Left lobe of liver (tissue), 2 donors: ENCODE measurements at places on chromosomes 4 and X. TPM values are rescaled to one million over a fixed set of nuclear protein-coding genes. Genes with fewer than 3 reads are reported as not detected.

DNA sequence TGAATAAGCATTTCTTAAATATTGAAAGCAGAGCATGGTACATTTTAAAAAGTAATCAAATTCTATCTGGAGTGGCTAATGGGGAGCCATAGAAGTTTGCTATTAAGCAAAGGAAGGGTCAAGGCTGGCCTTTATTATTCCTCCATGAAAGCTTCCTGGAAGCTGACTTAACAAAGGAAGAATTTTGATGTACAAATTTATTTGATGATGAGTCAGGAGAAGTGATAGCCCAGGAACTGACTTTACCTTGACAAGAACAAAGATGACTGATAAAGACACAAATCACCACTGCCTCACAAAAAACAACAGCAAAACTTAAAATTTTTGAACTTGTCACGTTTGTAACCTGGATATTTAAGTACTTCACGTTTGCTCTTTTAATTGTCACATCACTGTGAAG lies 872.1 kb downstream of the PCDH7 start:
- DNase-seq: no peak

GRCh38 chr4:145014365-145014764 lies 83.6 kb downstream of the ANAPC10 start:
- DNase-seq: no peak

- no peak for DNase-seq
Measured at GRCh38 chr4:31548021-31548420, 827.9 kb downstream of the PCDH7 start.

DNA sequence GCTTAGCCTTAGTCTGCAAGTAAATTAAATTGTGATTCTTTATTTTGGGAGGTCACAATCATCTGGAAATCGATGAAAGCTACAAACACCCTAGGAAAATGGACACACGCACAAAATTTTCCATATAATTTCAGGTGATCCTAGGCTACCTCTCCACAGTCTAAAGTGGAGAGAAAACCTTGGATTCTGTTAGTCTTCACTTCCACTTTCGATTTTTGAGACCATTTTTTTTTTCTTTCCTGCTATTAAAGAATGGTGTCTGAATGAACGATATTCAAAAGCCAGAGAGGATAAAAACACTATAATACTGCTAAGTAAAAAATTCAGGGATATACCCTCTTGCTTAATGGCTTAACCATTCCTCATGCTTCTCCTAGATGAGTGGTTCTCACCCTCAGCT lies 1.7 kb downstream of the FBXL5 start:
- no peak for DNase-seq

DNA sequence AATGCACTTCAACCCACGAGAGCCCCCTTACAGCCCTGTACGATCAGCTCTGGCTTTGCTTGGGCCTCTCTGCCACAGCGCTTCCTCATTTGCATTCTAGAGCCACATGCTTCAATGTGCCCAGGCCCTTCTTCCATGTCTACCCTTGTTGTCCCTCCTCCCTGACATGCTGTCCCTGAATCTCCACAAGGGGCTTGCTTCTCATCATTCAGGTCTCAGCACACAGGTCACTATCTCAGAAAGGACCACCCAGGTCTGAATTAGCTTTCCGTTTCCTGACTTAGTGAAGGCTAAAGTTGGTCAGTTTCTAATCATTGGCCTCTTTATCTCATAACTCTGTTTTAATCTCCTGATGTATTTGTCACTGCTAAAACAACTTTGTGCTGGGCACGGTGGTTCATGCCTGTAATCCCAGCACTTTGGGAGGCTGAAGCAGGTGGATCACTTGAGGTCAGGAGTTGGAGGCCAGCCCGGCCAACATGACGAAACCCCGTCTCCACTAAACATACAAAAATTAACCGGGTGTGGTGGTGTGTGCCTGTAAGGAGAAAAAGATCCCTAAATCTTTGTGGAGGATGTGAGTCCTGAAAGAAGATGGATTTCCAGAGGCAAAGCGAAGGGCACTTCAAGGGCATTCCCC lies 17.9 kb upstream of the SLC34A2 start:
- DNase-seq: no peak

DNA sequence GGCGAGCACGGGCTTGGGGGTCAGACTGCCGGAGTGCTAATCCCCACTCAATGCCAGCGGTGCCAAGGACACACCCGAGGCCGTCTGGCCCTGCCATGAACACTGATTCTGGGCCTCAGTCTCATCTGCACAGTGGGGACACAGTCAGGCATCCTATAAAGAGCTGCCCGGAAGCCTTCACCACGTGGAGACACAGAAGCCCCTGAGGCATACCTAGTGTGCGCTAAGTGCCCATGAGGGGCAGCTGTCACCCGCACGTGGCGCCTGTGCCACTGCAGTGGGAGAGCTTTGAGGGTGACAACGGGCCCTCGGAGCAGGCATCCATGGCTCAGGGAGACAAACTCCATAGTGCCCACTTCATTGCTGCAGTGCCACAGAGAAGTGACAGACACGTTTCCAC lies 86.3 kb downstream of the PHKA2 start:
- no peak for DNase-seq

- DNase-seq: no peak
Measured at GRCh38 chr4:111959222-111959621, 186.0 kb upstream of the FAM241A start.

Gene CNGA1
- 13.7 TPM for total RNA-seq

- no peak for DNase-seq
Measured at GRCh38 chrX:107505223-107505622, 55.8 kb downstream of the FRMPD3 start.

Gene BGN
- total RNA-seq: 88.4 TPM

GRCh38 chr4:67158666-67159065 lies 386.6 kb downstream of the CENPC start:
- no peak for DNase-seq

- no peak for DNase-seq
Measured at GRCh38 chr4:101292901-101293300, 54.4 kb downstream of the PPP3CA start.

Gene DKK2
- total RNA-seq: not detected

DNA sequence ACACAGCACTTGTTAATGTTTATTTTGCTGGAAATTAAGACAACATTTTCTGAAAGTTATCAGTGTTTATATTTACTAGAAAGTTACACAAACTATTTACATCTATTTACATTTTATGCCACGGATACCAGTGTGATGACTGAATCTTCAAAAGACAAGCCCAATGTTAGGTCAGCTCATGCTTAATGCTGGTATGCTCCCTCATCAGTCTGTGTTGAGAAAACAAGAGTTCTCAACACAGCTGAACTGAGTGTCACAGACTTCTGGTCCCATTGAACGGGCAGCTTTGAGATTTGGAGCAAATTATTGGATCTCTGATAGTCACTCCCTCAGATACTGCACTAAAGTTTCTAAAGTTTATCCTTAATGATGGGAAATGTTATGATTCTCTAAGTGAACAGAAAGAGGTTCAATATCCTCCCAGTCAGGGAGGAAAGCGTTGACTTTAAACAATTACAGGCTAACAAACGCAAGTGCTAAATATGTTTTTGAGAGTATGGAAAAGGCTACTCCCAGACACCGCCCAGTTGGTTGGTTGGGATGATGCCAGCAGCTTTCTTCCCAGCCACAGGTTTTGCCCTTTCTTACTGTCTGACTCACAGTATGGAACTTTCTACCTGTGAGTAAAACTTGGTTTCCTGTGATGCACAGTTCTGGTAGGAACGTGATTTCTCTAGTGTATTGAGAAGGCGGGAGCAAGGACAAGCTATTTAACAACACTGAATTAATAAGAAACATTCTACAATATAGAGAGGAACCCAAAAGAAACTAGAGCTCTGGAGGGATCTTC lies 1293.6 kb upstream of the TENM3 start:
- DNase-seq: no peak

GRCh38 chr4:154643493-154643892 lies 31.0 kb upstream of the FGG start:
- no peak for DNase-seq

Gene EXOC1L
- not detected for total RNA-seq

DNA sequence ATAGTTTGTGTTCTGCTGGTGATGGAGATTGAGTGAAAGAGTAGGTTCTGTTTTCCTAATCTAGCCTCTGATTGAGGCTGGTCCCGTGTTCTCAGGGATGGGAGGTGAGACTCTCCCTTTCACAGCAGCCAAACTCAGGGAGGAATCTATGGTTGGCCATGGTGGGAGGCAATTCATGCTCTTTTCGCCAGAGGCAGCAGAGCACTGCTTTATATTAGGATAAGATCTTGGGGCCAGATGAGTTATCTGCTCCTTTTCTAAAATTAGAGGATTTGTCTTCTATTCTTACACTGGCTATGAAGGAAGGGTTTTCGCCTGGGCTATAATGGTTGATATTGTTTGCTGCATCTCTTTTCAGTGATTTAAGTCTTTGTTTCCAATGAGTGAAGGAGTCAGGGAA lies 63.9 kb upstream of the NLGN4X start:
- DNase-seq: no peak

DNA sequence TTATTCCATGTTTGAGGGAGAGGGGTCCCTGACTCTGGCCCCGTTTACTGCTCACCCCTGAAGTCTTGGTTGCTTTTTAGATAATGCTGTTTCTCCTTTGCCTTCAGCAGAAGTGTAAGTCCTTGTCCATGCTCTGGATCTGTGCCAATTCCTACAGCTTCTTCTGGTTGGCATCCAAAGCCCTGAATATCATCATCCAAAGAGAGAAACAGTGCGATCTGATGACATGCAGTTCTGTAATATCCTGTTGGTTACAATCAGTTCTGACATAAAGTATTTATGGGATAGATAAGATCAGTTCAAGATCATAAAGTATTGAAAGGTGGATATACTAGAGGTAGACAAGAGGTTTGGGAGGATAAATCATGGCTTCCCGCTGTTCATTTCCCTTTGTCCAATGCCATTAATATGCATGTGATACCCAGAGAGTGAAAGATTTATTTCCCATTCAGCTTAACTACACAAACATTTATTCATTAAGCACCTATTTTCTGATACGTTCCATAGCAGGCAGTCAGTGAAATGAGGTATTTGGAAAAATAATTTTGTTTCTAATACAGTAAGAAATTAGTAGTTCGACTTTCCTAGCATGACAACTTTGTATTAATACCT lies 53.2 kb upstream of the TMEM150C start:
- no peak for DNase-seq

Gene EVC
- total RNA-seq: 11.0 TPM

GRCh38 chr4:87141428-87141827 lies 79.0 kb downstream of the KLHL8 start:
- DNase-seq: no peak

DNA sequence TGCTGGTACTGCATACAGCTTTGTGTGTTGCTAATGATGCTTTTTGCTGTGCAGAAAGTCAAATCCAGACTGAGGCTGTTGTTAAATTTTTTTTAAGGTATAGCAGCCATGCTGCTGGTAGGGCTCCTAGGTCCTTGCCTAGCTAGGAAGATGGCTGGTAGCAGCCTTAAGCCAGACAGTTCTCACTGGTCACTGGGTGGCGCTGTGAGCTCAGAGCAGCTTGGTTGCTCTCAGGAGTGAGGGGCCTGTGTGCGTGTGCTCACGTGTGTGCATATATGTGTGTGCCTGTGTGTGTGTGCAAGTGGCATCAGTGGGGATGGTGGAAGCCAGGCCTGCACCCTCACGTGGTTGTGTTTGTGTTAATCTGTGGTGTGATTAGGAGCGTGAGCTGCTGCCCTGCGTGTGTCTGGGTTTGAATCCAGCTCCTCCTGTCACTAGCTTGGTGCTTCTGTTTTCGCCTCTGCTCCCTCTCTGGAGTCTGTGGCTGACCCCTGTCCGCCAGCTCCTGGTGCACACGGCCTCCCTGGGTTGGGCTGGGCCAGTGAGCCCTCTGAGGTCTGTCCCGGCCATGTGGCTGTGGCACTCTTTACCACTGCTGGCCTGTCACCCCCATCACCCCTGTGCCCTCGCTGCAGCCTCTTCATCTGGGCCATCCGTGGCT lies 46.1 kb downstream of the SORCS2 start:
- DNase-seq: no peak

- no peak for DNase-seq
Measured at GRCh38 chr4:183830438-183830985, 74.6 kb upstream of the STOX2 start.

Gene SUPT20HL2
- total RNA-seq: not detected

- DNase-seq: no peak
Measured at GRCh38 chr4:171928336-171928735, 115.1 kb downstream of the GALNTL6 start.

DNA sequence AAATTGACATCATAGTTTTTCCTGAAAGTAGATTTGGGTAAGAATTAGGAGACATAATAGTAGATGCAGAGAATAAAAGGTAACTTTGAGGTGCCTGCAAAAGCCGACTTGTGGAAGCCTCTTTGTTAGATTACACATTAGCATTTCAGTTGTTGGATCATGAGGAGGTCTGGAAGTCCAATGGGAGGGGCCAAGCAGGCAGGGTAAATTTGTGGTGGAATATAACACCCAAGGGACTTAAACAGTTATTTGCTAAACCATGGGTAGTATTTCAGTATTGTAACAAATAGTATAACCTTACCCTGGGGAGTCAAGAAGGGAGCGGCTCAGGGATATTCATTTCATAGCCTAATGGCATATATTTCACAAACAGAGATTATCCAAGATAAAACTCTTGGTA lies 810.7 kb upstream of the AMOT start:
- DNase-seq: no peak

- no peak for DNase-seq
Measured at GRCh38 chr4:145279122-145279960, 99.0 kb upstream of the OTUD4 start.

DNA sequence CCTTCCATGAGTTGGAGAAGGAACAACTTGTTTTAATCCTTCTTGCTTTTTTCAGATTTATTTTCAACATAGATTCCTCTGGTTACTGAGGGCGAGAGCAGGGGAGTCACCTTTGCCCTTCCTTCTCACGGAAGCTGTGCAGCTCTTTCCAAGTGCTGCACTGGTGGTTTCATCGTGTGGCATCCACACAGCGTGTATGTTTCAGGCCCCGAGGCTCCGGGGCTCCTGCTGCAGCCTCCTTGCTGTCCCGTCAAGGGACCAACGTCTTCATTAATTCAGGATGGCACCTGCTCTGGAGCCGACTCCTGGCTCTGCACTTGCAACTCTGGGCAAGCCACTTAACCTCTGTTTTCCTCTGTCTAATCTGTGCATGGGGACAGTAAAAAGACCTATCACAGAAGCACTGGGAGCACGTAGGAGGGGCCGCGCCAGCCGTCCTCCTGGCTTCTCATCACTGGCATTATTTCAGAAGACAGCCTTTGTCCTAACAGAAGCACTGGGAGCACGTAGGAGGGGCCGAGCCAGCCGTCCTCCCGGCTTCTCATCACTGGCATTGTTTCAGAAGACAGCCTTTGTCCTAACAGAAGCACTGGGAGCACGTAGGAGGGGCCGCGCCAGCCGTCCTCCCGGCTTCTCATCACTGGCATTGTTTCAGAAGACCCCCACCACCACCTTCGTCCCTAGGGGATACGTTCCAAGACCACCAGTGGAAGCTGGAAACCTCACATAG lies 117.8 kb upstream of the NKX1-1 start:
- no peak for DNase-seq

Gene MAOA
- total RNA-seq: 158 TPM

- DNase-seq: peak; percentile 82
Measured at GRCh38 chr4:40630335-40631021, 814 bp upstream of the RBM47 start.

- no peak for DNase-seq
Measured at GRCh38 chr4:31041385-31041784, 321.2 kb downstream of the PCDH7 start.

Gene ZCCHC12
- total RNA-seq: not detected

Gene VSIG4
- 16.1 TPM for total RNA-seq

GRCh38 chrX:43973249-43974099 lies at the start of gene NDP:
NDP (minus strand) TSS chrX:43973390; CDS start chrX:43958645, 14,745 bp downstream.
- no peak for DNase-seq

Gene KDM5C
- 34.1 TPM for total RNA-seq
